ENCODE measurements at places on chromosomes 5 and 9.

DNA sequence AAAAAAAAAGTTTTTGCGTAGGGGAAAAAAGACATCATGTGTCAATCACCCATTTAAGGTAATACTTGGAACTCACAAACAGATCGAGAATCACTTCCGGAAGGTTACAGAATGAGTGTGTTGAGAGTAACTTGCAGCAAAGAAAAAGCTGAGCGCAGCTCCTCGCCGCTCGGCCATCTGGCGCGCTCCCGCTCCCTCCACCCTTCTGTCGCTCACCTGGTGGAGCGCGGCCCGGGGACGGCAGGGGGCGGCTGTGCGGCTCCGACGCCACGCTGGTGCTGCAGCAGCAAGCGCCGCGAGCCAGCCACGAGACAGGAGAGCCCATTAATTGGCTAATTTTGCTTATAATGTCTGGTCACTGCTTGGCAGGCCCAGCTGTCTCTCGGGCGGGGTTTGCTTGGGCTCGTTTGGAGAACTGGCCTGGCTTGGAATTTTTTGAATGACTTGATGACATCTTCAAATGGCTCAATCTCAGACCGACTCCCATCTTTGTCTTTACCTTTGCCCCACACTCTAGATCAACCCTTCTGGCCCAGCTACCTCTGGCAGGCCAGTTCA is 601.8 kb downstream of the CCDC171 start:
- no peak for DNase-seq

DNA sequence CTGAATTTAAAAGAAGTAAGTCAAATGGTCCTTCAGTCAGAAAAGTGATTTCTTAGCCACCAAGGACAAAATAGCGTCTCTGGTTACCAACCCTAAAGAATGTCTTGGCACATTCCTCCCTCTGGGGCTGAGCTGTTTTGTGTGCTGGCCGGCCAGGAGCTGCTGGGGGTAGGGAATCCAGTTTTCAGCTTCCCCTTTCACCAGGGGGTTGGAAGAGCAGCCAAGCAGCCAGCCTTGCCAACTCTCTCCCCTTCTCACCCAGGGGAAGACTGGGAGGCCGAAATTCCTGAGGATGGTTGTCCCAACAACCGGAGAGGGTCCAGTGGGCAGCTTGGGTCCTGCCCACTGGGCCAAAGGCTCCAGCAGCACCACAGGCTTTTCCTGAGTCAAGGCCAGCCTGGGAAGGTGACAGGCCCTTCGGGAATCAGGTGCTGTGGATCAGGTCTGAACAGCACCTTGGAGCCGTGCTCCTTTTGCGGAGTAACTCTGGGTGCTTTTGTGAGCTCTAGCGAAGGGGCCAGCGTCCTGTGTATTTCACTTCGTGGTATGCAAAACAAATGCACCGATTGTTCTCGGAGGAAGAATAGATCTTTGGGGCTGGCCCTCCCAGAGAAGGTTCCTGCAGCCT is 4.2 kb downstream of the WWC1 start:
- DNase-seq: peak; percentile 82

- no peak for DNase-seq
Measured at GRCh38 chr5:40172721-40173120, 507.0 kb upstream of the PTGER4 start.

- no peak for DNase-seq
Measured at GRCh38 chr5:170135796-170136490, 30.2 kb downstream of the FOXI1 start.

- no peak for DNase-seq
Measured at GRCh38 chr9:102445181-102445747, 549.9 kb upstream of the CYLC2 start.

Measured in left kidney (tissue), 8 donors.